PC-9 (cell line): ENCODE measurements at places on chromosomes 2 and 18. TPM values are rescaled to one million over a fixed set of nuclear protein-coding genes. Genes with fewer than 3 reads are reported as not detected.

FAM110C gene
- 20.8 and 21.1 TPM in 2 replicates for total RNA-seq

RABL2A gene
- total RNA-seq: 19.3 and 27.7 TPM in 2 replicates

TM4SF20 gene
- not detected in 2 replicates for total RNA-seq

SLC5A7 gene
- total RNA-seq: not detected in 2 replicates

CYP27C1 gene
- 0.94 and 1.6 TPM in 2 replicates for total RNA-seq

LTBP1 gene
- 10.3 and 10.4 TPM in 2 replicates for total RNA-seq

FAM237A gene
- total RNA-seq: not detected in 2 replicates

SLC14A1 gene
- not detected in 2 replicates for total RNA-seq

CROCC2 gene
- not detected in 2 replicates for total RNA-seq

ITPRIPL1 gene
- total RNA-seq: not detected in 2 replicates

REG3A gene
- not detected in 2 replicates for total RNA-seq
